Fibroblast of skin of right biceps (primary cell): ENCODE measurements at places on chromosomes 16 and 17.

GRCh38 chr17:19260958-19261357 lies 23.8 kb downstream of the EPN2 start:
- no peak for DNase-seq

DNA sequence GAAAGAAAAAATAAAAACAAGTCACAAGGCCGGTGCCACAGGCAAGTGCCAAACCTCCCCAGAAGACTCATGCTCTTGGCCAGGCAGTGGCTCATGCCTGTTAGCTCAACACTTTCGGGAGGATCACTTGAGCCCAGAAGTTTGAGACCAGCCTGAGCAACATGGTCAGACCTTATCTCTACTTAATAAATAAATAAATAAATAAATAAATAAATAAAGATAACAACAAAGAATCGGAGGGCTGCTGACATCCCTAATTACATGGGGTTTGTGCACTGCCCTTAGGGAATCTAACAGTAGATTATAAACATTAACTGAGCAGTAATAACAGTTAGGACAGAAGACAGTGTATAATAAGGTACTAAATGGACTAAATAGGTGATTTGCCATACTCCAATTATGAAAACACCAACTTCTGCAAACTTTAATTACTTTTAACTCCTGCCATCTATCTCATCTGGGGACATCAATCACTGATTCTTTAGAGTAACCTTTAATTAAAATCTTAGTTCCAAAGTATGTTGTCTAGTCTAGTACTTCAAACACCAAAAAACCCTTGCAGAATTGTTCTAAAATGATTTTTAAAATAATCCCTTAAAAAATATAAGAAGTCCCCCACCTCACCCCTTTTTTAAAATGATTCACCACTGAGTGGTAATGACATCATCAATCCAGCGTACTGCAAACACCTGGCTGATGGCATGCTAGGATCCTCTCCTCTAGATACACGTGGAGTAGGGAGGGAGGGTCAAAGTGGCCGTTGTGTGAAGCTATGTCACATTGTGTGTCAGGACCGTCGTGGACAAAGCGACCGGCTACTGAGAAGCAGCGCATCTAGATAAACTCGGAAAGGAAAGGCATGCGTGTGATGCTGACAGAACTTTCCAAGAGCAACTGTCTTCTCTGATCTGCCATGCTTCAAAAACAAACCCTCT lies 28.5 kb downstream of the CYTH1 start:
- DNase-seq, result no peak

DNA sequence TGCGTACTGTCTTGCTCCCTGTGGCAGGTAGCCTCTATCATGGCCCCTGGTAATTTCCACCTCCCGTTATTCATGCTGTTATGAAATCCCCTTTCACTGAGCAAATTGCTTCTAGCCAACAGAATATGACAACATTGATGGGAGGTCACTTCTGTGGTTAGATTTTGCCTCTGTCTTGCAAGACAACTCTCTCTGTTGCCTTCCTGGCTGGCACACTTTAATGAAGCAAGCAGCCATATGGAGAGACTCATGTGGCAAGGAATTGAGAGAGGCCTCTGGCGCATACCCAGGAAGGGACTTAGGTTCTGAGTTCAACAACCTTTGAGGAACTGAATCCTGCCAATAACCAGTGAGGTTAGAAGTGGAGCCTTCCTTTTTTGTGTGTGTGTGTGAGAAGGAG lies 51.8 kb upstream of the GPRC5B start:
- DNase-seq, result no peak

GRCh38 chr17:37339321-37339720 lies 36.5 kb upstream of the C17orf78 start:
- DNase-seq, result no peak

- DNase-seq, result no peak
Observed at GRCh38 chr17:37109731-37110710, 161.3 kb downstream of the AATF start.

GRCh38 chr16:30805370-30806169 lies 18.6 kb upstream of the ZNF629 start:
- DNase-seq, result peak; percentile 81

GRCh38 chr16:1380195-1380594 lies 28.5 kb downstream of the GNPTG start:
- no peak for DNase-seq

GRCh38 chr16:29961127-29961478 lies 776 bp upstream of the TMEM219 start:
- no peak for DNase-seq

DNA sequence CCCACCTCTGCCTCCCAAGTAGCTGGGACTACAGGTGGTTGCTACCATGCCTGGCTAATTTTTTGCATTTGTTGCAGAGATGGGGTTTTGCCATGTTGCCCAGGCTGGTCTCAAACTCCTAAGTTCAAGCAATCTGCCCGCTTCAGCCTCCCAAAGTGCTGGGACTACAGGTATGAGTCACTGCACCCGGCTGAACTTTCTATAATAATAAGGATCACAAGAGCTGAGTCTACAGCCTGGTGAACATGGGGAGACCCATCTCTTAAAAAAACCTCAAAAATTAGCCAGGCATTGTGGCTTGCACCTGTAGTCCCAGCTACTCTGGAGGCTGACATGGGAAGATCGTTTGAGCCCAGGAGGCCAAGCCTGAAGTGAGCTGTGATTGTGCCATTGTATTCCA lies 53.5 kb downstream of the WDR59 start:
- no peak for DNase-seq

DNA sequence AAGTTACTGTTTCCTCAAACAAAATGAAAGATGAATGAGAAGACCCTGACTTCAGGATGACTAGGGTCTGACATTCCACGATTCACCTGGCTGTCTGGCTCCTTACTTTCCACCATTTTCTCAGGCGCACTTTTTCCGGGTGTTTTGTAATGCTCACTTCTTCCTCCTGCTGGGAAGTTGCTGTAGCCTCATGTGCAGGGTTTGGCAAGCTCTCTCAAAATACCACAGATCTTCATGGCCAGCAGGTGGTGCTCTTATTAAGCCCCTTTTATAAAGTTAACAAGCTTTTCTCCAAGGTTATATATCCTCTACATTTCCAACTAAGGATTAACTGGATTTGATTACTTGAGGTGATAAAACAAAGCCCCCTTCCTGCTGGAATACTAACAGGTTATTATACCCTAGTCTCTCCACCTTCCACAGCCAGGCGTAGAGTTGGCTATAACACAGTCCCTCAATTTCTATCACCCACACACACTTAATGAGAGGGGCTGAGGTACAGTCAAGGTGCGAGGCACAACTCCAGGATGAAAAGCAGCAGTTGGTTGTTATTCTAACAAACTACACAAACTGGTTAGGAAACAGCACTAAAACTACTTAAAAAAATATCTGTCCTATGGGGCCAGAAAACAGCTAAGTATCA lies 45.4 kb downstream of the STH start:
- DNase-seq, result peak; percentile 86

GRCh38 chr16:35339337-35339736 lies 1879.9 kb downstream of the TP53TG3F start:
- DNase-seq, result no peak
